Gastroesophageal sphincter (tissue), 4 donors: ENCODE measurements at places on chromosomes 4 and X. TPM values are rescaled to one million over a fixed set of nuclear protein-coding genes. Genes with fewer than 3 reads are reported as not detected.

Gene GLRB
- total RNA-seq = 2.8 TPM

Gene SHROOM3
- 29.5 TPM for total RNA-seq

Gene CLDN22
- total RNA-seq = not detected

Gene TMEM31
- total RNA-seq = not detected

Gene GALNT7
- 13.7 TPM for total RNA-seq

Gene GAGE12H
- not detected for total RNA-seq

Gene SMIM10
- total RNA-seq = 11.5 TPM

Gene TREX2
- total RNA-seq = 0.42 TPM

DNA sequence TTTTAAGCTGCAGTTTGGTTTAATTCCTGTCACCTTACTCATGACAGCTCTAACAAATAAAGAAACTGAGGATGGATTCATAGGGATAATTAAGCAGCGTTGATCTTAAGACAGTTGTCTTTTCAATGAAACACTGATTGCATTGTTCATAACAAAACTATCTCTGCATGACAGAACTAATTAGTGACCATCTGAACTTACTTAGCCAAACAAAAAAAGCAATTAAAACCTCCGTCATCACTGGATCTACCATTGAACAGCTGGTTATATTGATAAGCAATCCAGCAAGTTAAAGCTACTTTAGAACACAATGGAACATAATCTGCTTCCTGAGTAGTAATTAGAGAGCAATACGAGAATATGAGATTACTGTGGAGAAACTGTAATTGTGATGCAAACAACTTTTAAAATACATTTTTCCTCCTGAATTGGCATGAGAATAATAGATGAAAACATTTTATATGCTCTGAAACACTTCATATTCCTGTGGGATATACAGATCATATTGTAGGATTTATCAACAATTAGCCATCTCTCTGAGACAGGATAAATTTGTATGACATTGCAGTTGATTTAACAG lies 2576.8 kb downstream of the PCDH7 start:
- ATAC-seq = no peak

DNA sequence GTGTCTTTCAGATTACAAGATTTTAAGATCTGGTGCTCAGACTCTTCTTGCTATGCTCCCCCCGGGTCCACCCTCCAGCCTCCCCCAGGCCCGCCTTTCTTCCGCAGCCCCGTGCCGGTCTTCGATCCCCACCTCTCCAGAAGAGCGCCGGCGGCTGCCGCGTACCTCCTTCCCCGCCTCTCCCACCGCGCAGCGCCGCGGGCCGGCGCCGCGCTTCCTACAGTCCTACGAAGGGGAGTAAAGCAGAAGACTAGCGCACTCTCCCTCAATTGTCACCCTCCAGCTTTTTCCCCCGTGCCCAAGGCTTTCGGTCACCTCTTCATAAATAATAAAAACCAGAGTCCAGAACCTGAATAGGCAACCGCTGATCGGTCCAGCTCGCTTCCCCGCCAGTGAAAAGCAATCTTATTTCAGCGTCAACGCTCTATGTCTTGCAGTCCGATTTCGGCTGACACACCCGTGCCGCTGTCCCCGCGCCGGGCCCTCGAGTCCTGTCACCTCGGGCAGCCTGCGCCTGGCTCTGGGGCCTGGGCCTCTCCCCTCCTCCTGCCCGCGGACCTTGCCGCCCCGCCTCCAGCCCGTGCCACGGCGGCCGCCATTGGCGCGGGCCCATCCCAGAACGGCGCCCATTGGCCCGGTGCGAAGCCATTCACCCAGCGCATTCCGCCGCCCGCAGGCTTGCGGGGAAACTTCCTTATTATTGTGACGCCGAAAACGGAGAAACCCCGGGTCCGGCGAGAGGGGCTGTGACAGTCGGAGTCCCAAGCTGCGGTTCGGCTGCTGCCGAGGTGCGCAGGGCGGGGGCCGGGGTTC lies at the start of gene HERC3:
HERC3 (plus strand) TSS at position 694 of the 813 bp plus-strand sequence. CDS start 13,344 bp downstream, outside the sequence.
- peak; percentile 98 for ATAC-seq

- ATAC-seq = no peak
These were observed 578.9 kb upstream of the FAT1 start for GRCh38 chr4:187302457-187303150.

DNA sequence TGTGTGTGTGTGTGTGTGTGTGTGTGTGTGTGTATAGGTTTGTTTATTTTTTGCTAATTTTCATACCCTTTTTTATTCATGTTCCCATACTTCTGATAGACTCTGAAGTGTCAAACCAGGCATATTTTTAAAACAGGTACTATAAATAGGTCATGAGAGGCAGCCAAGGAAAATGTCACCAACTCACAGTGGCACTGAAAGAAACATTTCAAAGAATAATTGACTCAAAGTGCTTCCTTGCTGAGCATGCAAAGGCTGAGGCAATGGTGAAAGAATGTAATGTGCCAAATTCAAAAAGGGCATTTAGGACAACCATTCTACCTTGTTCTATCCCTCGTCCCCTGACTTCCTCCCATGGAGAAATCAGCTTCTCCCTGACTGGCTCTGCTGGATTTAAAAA lies 95.5 kb downstream of the EIF4E start:
- ATAC-seq = no peak

GRCh38 chr4:125826801-125827695 lies 512.3 kb downstream of the FAT4 start:
- no peak for ATAC-seq

DNA sequence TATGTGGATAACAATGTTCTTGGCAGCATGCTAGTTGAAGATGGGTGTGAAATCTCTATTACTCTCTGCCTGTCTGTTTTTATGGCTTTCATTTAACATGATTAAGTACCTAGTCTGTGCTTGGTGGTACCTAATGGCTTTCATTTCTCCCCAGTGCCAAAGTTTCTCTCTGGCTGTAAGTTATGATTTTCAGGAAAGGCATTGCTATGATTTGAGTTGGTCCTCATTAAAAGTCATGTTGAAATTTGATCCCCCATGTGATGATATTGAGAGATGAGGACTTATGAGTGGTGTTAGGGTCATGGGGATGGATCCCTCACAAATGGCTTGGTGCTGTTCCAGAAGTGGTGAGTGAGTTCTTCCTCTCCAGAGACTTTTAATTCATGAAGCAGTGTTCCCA lies 162.4 kb upstream of the IL15 start:
- no peak for ATAC-seq

DNA sequence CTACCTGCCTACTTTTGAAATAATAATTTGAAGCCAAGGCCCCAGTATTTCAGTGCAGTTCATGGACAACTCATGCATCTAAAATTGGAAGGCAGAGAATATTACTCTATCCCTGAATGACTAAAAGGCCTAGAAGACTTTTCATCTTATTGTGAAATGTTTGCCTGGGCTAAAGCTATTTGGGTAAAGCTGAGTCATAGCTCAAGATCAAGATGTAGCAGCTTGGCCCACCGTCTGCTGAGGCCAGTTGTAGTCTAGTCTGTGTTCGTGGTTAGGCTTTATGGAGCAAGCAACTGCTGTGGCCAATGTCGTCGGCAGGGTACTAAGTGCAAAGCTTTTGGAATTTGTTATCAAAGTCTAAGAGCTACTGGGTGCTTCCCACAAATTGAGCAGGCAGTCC lies 929.1 kb downstream of the RAB28 start:
- no peak for ATAC-seq

GRCh38 chr4:119050527-119051090 lies 85.0 kb upstream of the MYOZ2 start:
- no peak for ATAC-seq

- ATAC-seq = no peak
These were observed 224.0 kb upstream of the BMP3 start for GRCh38 chr4:80806472-80806871.

DNA sequence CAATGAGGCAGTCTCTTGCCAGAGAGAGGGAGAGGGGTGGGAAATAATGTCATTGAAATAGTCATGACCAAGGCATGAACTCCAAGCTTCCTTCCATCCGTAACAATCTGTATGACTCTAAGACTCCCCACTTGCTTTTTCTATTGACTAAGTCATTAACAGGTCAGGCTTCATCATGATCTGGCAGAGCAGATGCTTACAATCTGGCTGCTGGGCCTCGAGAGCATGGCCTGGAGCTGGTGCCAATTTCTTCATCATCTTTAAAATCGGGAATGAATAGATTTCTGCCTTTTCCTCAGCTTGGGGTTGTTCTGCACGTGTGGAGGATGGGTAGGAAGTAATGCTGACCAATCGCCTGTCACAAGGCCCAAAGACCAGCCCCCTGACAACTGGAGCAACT lies 280.6 kb upstream of the CLNK start:
- ATAC-seq = no peak

- no peak for ATAC-seq
These were observed 161.0 kb upstream of the FAM241A start for GRCh38 chr4:111984169-111984819.

DNA sequence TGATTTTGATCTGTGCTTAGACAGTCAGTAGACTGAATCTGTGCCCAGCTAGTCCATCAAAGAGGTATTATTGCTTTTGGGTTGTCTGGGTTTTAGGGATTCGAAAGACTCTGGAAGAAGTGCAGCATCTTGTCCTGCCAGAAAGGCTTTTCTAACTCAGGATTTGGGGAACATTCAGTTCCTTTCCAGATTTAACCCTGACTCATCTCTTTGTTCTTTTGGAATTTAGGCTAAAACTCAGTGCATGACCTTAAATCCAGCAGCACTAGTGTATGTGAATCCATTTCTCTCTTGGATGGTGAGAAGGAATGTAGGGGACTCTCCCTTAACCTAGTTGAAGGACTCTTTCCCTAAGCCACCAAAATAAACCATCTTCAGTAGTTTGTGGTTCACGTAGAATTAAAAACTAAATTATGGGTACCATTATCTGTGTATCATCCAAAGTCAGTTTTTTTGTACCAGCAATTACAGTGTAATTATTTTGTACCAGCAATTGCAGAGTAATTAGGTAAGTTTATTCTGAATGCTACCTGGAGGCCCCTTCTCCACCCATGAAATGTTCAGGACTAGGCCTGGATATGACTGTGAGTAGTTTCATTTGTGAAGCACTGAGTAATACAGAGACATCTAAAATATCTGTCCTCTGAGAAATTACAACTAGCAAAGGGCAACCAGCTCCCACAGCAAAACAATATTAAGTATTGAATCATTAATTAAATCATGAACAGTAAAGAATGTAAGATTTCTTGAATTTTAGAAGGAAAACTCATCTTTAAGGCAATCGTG lies 384.0 kb downstream of the TMA16 start:
- no peak for ATAC-seq

DNA sequence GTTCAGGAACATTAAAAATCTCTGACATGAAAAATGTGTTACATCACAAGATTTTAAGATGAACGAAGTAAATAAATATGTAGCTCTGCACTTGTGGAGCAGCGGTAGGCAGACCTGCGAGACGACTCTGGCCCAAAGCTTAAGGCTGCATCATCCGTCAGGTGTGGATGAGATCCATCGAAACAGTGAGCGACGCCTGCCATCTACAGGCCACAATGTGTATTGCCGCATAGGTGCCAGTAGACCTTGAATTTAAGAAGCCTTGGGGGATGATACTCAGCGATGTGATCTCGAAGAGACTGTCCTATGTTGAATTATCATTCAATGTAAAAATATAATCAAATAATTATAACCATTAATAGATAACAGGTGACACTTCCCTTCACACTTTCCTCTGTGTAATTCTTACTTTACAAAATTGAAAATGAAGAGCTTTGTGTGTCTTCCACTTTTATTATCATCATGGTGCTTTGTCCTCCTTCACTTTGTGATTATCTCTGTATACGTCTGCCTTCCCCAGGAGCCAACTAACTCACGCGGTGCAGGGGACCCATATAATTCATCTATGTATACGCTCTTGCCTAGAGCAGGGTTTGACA lies 851.0 kb downstream of the RAB28 start:
- no peak for ATAC-seq

- no peak for ATAC-seq
These were observed 207.3 kb upstream of the CXorf51B start for GRCh38 chrX:146602246-146602645.

DNA sequence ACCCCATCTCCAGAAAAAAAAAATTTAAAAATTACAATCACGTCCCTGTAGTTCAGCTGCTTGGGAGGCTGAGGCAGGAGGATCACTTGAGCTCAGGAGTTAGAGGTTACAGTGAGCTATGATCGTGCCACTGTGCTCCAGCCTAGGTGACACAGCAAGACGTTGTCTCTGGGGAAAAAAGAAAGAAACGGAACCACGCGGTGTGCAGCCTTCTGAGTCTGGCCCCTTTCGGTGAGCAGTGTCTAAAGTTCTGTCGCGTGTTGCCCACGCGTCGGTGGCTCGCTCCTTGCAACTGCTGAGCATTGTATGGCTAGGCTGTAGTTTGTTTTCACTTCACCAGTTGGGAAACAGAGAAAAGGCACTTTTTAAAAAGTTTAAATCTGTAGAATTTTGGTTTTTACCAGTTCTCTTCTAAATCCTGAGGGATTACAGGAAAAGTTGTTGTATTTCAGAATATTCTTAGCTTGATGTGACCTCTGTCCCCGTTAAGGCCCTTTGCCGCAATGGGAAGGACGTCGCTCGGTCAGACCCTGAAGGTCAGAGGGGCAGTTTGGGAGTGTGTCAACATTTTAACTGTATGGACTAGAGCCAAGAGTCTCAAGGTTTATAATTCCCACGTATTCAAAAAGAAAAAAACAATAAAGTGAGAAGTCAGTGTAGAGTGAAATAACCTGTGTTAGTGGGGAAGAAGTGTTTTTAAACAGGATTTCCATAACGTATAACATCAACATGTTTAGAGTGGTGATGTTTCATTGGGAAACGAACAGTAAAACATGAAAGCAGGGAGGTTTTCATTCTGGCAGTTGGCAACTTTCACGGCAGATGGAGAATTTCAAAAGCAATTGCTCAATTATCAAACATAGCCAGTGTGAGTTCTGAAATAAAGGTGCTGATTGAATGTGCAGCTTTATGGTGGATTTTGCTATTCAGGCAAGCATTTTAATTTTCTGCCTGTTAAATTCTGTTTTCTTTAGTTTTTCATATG lies 45.8 kb upstream of the MSANTD1 start:
- ATAC-seq = peak; percentile 16

DNA sequence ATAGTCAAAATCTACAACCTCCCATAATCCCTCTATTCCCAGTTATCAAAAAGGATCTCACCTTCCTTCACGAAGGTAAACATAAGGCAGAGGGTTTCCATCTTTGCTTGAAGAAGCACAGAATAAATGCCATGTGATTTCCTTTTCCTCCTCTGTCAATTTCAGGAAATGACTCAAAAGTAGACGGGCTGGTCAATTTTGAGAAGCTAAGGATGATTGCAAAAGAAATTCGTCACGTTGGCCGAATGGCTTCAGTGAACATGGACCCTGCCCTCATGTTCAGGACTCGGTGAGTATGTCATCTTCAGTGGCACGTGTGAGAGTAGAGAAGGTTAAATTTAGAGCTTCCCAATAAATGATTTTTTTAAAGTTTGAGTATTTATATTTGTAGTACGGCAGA lies 240.2 kb downstream of the RAPGEF2 start:
- no peak for ATAC-seq

DNA sequence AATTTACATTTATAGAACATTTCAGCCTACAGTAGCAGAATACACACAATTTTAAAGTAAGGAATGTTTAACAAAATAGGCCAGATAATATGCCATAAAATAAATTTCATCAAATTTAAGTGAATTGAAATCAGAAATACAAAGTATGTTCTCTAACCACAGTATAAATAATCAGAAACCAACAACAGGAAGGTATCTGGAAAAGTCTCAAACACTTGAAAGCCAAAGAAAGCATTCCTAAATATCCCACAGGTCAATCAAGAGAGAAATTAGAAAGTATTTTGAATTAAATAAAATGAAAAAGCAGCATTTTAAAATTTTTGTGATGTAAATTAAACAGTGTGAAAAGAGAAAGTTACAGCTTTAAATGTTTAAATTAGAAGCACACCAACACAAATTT lies 899.2 kb downstream of the PDHA2 start:
- no peak for ATAC-seq
